ENCODE measurements at places on chromosomes 2 and 18.
A peak's percentile ranks its signal among the peaks of the same experiment; 100 is the strongest.

GRCh38 chr2:236040600-236041328 is 127.4 kb downstream of the GBX2 start:
- no peak for DNase-seq

DNA sequence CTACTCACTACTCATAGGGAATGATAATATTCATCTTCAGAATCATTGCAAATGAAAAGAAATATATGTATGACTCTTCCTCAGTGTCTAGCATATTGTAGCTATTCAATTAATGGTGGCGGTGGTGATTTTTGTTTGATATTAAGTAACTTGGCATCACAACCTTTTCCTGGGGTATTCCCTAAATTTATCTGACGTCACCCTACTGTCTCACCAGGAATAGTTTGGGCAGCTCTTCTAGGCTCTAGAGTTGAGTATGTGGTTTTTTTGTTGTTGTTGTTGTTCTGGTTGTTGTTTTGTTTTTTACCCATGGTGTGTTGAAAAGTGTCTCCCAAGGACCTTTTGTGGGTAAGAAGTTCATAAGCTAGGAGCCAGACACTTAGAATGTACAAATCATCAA is 1320.3 kb upstream of the LRRTM1 start:
- DNase-seq, result no peak

DNA sequence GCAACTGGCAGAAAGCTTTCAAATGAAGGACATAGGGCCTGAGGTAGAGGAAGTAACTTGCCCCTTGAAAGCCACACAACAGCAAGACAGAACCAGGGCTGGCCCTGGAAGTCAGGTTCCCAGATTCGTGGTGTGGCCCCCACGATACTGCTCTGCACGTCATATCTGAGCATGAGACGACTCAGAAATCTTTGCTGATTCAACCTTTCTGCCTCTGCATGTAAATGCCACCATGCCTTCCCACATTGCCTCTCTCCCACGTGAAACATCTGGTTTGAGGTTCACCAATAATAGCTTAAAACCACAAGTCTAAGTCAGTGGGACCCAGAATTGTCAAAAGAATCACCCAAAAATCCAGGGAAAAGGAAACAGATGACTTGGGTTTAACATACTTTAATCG is 214.0 kb upstream of the TRIB2 start:
- no peak for DNase-seq

DNA sequence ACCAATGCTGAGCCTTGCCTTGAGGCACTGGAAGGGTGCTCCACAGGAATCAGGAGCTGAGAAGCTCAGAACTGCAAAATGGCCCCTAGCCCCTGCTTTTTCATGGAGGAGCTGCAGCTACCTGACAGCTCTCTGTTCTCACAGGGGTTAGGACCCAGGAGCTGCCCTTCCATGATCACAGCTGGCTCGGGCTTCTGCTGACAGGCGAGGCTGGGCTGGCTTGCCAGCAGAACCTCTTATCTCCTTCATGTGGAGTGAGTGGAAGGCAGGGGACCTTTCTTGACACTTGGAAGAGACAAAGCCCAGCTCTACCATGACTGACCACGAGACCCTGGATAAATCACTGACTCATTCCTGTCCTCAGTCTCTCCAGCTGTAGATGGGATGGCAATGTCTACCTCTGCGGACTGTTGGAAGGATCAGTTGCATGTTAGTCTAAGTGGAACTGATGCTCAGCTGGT is 113.4 kb downstream of the CAPN13 start:
- DNase-seq, result no peak

- no peak for DNase-seq
Measured at GRCh38 chr18:69840445-69840844, 107.2 kb downstream of the CD226 start.

DNA sequence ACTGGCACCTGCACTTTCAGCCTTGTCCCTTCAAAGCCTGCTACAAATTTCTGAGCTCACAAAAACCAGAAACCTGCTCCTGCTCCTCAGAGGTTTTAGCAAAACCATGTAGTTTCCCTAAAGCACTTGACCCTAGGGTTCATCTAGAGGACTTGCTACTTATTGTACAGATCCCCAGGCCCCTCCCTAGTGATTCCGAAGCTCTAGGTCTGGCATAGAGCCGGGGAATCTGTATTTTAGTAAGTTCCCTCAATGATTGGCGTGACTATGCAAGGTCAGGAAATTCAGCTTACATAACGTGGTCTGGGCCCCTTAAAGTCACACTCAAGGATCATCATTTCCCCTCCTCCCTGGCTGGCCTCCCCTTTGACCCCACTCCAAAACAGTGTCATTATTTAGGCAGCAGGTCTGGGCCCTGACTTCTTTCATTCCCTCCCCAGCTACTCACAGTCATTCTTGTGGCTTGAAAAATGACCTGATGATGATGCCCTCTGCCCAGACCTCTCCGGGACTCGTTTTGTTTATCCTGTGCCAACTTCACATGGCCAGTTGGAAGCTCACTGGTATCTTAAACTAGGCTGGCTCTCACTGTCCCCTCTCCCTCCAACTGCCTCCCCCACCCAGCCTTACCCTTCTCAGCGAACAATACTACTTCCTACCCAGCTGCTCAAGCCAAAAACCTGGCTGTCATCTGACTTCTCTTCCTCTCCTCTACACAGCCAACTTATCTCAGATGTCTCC is 36.0 kb downstream of the WDFY1 start:
- no peak for DNase-seq

- DNase-seq, result no peak
Measured at GRCh38 chr2:173584676-173585458, 230.2 kb downstream of the CDCA7 start.

DNA sequence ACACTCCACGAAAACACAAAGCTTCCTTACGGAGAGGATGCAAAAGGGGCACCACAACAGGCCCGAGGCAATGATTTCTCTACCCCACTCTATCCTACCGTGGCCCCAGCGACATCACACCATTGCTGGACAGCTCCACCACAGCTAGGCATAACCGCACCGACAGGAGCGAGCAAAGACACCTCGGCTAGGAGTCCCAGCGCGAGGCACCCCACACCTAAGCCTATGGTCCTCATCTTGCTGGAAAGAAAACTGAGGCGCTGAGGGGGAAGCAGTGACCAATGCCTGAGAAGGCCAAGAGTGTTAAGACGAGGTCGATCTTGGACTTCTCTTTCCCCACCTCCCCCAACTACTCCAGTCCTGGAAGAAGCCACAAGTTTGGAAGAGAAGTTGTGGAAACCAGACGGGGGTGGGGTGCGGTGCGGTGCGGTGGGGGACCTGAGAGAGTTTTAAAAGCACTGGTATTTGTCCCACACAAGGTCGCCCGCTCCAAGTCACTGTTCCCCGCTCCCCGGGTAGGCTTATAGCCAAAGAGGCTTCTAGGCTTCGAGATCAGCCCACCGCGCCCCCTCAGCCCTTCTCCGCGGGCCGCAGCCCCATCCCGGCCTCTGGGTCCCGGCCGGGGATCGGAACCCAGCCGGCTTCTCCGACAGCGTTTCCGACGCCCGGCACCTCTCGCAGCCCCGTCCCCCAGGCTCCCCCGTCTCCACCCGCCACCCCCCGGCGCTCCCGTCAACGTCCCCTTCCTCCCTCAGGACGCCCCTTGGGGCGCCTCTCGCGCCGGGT is 766 bp downstream of the PDE6D start:
- DNase-seq, result no peak

GRCh38 chr2:124993809-124994208 is 968.7 kb downstream of the CNTNAP5 start:
- no peak for DNase-seq

DNA sequence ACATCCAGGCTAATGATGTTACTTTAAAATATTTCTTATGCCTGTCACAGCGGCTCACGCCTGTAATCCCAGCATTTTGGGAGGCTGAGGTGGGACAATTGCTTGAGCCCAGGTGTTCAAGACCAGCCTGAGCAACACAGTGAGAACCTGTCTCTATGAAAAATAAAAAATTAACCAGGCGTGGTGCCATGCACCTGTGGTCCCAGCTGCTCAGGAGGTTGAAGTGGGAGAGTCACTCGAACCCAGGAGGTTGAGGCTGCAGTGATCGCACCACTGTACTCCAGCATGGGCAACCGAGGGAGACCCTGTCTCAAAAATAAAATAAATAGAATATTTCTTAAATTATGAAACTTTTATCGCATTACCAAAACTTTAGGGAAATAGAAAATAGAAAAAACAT is 28.1 kb upstream of the ACTR3 start:
- no peak for DNase-seq

- DNase-seq, result no peak
Measured at GRCh38 chr2:37839991-37840390, 85.1 kb upstream of the RMDN2 start.

DNA sequence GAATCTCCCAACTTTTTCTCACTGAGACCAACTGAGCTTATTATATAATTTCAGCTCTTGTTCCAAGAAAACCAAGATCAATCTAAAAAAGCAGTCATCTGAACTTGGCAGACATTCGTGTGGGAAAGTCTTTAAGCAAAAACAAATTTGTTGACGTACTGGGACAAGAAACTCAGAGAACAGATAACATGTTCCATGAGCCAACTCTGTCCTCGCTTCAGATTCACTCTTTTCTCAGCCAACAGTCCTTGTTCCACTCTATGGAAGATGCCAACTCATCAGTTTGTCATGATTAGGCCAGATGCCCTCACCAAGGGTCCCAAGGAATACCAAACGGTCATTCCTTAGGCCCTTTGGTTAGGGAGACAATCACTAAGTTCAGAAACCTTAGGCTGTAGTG is 224.2 kb upstream of the CTAGE1 start:
- no peak for DNase-seq

GRCh38 chr18:29084120-29084519 is 907.2 kb upstream of the CDH2 start:
- DNase-seq, result no peak

GRCh38 chr2:239075918-239076758 is 228.3 kb downstream of the TWIST2 start:
- DNase-seq, result no peak

DNA sequence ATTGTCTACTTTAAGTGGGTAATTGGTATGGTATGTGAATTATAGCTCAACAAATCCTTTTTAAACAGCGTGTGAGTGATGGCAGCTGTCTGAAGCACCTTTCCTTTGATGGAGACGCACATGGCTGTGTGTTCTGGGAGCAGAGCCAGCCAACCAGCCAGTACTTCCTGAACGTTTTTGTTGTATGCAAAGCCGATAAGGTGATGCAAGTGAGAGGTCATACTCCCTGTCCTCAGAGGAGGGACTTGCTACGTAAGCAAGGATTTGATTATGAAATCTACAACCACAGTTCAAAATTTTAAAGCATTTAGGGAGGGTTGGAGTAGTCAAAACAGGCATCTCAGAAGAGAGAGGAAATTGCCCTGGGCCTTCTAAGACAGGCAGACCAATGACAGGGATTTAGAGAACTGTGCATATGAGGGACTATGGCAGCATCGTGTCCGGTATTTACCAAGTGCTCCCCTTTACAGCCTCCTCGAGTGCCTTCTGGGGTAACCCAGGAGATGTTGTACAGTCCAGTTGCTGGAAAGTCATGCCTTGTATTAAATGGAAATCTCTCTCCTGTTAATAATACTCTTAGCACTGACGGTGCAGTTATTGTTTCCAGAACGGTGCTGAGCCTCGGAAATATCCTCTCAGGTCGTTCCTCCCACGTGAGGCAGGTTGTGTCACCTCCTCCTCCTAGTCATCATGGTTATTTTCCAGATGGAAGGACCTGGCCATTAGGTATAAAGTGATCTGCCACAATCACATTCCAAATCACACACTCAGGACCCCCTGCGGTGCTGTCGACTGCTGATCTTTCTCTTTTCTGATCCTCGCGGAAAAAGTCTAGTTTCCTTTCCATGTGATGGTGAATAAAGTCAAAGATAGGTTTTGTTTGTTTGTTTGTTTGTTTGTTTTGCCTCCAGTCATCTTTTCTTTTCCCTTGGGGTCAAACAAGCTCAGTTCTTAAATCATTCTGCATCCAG is 28.4 kb downstream of the ARHGEF4 start:
- DNase-seq, result no peak

DNA sequence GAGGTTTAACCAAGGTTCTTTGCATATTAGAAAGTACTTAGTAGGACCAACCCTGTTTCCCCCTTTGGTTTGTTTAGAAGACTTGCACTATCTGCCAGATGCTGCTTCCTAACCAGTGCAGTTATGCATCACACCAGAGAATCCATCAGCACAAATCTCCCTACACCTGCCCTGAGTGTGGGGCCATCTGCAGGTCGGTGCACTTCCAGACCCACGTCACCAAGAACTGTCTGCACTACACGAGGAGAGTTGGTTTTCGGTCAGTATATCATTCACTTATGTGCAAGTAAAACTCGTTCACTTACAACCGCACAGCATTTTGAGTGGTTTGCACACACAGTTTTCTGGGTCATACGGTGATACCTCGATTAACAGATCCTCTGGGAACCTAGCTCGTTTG is 69.7 kb downstream of the ZNF532 start:
- no peak for DNase-seq

- no peak for DNase-seq
Measured at GRCh38 chr2:231168460-231169139, 29.8 kb upstream of the ARMC9 start.

- DNase-seq, result peak; percentile 65
Measured at GRCh38 chr2:74188018-74188601, 9.4 kb upstream of the MOB1A start.

GRCh38 chr2:239747274-239747673 is 277.9 kb downstream of the NDUFA10 start:
- DNase-seq, result no peak

- DNase-seq, result no peak
Measured at GRCh38 chr2:86221066-86221684, 21.9 kb downstream of the MRPL35 start.

DNA sequence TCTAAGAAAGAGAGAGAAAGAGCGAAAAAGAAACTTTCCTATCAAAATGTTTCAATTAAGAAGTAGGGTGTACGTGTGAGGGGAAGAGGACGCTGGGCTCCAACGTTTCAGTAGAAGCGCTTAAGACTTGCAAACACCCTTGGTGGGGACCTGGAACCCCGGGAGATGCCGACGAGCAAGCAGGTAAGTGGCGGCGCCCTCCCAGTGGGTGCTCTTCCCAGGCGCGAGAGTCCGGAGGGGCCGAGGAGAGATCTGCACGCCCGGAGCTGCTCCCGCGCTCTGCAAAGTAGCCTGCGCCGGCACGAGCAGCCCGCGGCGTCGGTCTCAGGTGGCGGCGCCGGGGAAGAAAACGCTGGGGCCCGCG is 678 bp upstream of the OTX1 start:
- DNase-seq, result no peak

GRCh38 chr2:161100211-161100895 is 59.9 kb upstream of the TANK start:
- no peak for DNase-seq

- no peak for DNase-seq
Measured at GRCh38 chr2:238920601-238921001, 72.7 kb downstream of the TWIST2 start.
